Stimulated activated CD8-positive, alpha-beta memory T cell treated with anti-CD3 and anti-CD28 coated beads, Interleukin-15, amount 100 ng/mL, for 4 hours (primary cell): ENCODE measurements at places on chromosomes 11 and 22.

DNA sequence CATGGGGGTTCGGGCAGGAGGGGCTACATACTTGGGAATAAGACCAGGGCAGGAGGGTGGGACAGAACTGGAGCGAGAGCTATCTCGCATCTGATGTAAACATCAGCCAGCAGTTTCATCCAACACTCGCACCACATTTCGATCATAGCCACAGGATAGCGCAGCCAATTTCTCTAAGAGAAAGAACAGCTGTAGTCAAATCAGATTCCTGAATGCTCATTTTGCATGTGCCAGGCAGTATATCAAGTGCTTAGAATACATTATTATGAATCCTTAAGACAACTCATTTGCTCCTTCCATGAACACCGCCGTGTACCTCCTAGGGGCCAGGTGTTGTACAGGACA, 14.5 kb downstream of the DGCR2 start:
- no peak for DNase-seq

- no peak for DNase-seq
Observed at GRCh38 chr11:85115798-85116197, 511.3 kb downstream of the DLG2 start.

DNA sequence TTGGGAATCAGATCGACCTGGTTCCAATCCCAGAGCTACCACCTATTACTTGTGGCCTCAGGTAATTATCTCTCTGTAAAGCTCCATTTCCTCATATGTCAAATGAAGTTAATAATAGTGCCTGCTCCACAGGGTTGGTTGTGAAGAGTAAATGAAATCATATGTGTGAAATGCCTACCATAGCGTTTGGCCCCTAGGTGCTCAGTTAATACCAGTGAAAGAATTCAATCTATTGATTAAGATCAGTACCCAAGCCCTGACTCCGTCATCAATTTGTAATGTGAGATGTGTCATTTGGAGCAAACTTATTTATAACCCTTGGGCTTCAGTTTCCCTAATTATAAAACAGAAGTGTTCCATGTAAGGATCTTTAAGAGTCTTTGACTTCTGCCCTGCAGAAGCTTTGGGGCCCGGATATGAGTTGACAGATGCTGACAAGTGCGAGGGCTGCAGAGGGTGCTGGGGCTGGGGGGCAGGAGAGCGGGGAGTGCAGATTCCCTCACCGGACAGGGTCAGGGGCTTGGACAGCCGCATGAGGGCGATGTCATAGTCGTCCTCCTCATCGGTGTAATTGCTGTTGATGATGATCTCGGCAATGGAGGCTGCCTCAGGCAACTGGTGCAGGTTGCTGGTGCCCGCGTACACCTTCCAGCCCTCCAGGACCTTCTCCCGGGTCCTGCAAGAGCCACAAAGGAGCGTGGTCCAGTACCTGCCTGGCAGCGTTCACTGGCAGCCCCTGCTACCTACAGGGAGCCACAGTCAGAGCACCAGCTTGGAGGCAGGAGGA, 20.9 kb downstream of the TMPRSS13 start:
- no peak for DNase-seq

DNA sequence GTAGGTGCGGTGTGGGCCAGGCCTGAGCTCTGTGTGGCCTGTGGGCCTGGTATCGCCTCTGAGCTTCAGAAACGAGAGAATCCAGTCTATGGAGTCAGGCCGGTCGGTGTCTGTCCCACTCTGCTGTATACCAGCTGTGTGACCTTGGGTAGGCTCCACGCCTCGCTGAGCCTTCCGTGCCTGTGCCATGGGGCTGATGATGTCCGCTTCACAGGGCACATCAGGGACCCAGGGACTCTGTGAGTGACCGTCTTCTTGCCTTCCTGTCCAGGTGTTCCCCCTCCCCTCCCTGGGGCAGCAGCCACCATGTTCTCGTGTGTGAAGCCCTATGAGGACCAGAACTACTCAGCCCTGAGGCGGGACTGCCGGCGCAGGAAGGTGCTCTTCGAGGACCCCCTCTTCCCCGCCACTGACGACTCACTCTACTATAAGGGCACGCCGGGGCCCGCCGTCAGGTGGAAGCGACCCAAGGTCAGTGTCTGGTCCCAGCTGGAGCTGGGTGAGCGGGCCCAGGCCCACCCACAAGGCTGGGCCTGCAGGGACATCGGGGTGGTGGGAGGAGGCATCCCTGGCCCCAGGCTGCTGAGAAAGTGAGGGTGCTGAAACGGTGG, 17.9 kb downstream of the CAPN5 start:
- no peak for DNase-seq

DNA sequence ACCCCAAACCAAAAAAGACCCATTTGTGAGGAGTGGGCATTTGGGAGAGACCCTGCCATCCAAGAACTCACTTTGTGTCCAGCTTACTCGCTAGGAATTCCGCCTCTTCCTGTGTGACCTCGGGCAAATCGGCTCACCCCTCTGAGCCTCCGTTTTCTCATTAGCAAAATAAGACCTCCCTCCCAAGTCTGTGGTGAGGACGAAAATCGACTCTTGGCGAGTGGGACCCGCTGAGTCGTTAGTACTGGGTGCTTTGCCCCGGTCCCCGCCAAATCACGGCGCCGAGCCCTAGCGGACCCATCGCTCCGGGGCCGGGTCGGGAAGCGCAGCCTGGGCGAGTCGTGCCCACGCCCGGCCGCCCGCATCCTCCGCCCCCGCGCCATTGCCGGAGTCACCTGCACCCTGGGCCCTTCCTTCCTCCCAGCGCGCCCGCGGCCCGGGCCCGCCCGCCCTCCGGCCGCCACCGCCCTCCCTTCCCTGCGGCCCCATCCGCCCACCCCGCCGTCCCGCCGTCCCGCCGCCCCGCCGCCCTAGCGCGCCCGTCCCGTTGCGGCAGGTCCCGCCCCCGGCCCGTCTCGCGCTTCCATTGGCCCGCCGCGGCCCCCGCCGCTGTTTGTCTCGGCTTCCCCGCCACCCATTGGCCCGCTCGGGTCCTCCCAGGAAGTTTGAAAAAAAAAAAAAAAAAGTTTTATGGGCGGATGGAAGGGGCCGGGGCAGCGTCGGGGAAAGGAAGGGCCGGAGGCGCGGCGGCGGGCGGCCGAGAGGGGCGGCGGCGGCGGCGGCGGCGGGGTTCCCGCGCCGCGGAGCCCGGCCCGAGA, 48.9 kb downstream of the TRIOBP start:
- peak; percentile 65 for DNase-seq

DNA sequence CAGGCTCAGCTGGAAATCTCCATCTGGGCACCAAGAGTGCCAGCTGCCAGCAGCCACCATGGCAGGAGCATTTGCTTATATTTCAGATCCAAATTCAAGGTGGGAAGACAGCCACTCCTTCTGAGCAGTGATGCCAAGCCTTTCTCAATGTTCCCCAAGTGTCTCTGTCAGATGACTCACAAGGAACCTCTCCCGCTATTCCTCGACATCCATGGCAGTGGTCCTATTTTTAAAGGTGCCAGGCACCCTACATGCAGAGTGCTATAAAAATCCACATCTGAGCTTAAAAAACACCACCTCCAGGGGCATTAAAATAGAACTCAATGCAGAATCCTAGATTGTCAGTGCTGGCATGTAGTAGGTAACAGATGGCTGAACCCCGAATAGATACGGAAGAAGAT, 112.1 kb downstream of the SLC1A2 start:
- no peak for DNase-seq

DNA sequence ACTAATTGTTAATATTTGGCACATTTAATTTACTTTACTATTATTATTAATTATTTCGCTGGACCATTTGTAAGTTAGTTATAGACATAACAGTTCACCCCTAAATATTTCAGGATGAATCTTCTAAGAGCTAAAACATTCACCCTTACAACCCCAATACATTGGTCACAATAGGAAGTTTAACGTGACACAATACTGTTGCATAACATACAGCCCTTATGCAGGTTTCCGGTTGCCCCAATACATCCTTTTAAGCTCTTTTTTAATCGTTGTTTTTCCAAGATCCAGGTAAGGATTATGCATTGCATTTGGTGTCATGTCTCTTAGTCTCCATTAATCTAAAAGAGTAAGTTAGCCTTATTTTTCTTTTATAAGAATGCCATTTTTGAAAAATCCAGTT, 71.2 kb downstream of the HSD17B12 start:
- DNase-seq: no peak

- DNase-seq: no peak
Observed at GRCh38 chr11:82046778-82047177, 686.9 kb downstream of the FAM181B start.

DNA sequence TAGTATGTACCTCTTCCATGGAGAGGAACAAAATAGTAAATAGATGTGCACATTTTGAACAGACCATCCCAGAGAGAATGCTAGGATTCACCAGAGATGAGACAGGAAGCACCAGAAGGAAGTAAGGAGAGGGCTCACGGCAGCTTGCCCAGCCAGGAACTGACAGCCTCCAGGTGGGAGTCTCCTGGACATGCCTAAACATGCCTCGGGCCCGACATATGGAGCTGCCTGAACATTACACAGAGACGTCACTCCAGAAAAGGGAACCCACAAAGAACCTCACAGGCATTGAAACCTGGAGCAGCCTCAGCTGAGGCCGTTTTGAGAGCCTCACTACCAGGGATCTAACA, 67.4 kb downstream of the BRD1 start:
- no peak for DNase-seq

DNA sequence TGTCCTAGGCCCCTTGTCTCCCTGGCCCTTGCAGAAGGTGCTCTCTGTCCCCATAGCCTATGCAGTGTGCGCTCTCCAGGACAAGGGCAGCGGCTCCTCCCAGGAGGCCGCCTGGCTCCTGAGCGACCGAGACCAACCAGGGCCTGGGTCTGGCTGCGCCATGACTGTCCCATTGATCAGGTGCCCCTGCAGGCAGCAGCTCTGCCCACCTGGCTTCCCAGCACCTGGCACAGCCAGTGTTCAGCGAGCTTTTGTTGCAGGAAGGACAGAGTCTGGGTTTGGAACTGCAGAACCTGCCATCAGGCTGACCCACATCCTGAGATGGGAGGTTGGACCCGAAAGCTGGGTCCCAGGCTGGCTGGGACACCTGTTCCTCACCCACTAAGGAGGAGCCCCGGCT, 1001.1 kb downstream of the BRD1 start:
- no peak for DNase-seq

- DNase-seq: no peak
Observed at GRCh38 chr22:36292823-36293530, 40.0 kb downstream of the APOL1 start.

DNA sequence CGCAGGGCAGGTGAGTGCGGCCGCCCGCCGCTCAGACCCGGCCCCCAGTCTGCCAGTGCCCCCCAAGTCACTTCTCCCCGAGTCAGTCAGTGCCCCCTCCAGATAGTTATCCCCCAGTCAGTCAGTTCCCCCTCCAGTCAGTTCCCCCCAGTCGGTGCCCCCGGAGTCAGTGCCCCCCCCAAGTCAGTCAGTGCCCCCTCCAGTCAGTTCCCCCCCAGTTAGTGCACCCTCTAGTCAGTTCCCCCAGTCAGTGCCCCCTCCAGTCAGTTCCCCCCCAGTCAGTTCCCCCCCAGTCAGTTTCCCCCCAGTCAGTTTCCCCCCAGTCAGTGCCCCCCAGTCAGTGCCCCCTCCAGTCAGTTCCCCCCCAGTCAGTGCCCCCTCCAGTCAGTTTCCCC, 411 bp downstream of the PPP6R2 start:
- no peak for DNase-seq

GRCh38 chr11:59938132-59938531, at the start of gene OOSP1:
Gene OOSP1 (plus strand): TSS chr11:59938432. CDS start chr11:59938455, 23 bp downstream.
- no peak for DNase-seq

- DNase-seq: no peak
Observed at GRCh38 chr11:121441521-121441920, 10.6 kb upstream of the SORL1 start.

- DNase-seq: no peak
Observed at GRCh38 chr11:94602430-94603372, 35.5 kb downstream of the PIWIL4 start.

DNA sequence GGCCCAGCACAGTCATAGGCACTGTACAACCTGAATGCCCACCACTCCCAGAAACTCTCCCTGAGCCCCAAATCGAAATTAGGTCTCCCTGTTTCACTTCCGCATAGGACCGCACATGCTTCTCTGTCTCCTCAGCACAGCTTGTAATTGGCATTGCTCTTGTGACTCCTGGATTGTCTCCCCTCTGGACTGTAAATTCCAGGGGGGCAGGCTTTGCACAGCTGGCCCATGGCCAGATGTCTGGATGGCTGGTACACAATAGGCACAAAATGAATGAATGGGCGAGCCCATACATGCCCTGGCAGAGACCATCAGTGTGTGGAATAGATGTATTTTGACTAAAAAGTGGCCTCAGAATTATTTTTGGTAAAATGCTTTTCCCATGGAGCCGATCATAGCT, 63.3 kb upstream of the PHF21B start:
- no peak for DNase-seq

DNA sequence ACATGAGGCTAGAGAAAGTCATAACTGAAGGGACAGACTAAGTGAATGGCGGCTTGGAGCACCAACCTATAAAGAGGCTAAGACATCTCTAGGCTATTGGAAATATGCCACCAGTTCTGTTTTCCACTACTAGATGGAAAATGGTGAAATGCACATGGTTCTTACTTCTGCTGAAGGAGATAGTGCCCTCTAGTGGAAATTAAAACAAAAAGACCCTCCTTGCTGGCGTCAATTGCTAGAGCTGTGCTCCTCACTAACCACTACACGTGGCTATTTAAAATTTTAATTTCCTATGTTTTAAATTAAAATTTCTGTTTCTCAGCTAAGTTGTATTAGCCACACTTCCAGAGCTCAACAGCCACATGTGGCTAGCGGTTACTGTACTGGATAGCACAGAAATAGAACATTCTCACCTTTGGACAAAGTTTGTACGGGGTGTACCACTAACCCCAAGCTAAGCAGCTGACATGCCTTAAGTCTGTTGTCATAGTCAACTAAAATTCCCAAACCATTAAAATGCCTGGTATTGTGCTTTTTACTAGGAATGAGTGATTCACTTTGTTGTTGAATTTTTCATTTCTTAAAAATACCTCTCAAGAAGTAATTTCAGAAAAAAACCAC, 34.1 kb upstream of the CALCA start:
- no peak for DNase-seq

DNA sequence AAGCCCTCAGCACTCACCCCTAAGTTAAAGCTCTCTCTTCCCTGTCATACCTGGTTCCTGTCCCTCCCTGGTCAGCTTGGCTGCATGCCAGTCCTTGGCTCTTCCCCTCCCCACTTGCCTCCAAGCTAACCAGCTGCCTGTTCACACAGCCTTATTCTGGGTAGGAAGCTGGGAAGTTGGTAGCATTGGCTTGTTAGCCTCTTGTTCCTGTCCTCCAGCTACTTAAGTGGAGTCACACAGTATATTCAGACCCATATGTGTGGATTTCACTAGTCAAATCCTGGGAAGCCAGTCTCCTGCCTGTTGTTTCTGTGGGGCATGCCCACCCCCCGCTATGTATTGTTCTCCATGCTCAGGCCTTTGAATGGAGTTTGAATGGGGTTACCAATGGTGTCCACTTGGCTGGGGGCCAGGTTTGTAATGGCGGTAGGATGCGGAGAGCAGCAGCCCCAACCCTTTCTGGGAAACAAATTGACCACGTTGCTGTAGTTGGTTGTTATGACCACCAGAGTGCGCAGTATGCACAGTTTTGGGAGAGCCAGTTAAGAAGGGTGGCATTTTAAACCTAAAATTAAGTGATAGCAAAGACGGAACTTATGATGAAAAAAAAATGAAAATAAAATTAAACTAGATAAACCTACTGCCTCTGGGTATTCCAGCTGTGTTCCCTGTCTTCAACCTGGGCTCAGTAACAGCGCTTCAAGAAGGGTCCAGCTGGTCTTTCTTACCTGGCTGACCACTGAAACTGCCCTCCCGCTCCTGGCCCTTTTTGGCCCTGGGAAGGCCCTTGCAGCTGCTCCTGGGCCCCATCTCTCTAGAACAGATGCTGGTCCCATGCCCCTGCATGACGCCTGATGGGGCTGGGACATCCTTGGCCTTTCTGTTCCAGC, 10.7 kb upstream of the RPS3 start:
- DNase-seq: peak; percentile 51
